ENCODE measurements at places on chromosomes 13 and 19.

DNA sequence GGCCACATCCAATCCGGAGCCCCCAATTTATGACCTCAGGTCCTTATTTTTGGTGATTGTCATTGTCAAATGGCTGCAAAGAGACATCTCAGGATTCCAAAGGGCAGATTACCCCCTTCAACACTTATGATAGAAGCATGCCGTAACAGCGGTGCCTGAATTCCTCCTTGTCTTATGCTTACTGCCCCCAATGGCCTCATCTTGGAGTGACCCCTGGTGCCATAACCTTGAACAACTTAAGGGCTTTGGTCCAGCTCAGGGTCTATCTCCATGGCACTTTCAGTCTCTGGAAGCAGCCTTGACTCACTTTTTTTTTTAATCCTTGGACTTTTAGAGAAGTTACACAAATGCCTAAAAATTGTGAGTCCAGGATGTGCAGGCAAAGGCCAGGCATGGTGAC, 171.6 kb upstream of the ZNF507 start:
- DNase-seq = no peak

DNA sequence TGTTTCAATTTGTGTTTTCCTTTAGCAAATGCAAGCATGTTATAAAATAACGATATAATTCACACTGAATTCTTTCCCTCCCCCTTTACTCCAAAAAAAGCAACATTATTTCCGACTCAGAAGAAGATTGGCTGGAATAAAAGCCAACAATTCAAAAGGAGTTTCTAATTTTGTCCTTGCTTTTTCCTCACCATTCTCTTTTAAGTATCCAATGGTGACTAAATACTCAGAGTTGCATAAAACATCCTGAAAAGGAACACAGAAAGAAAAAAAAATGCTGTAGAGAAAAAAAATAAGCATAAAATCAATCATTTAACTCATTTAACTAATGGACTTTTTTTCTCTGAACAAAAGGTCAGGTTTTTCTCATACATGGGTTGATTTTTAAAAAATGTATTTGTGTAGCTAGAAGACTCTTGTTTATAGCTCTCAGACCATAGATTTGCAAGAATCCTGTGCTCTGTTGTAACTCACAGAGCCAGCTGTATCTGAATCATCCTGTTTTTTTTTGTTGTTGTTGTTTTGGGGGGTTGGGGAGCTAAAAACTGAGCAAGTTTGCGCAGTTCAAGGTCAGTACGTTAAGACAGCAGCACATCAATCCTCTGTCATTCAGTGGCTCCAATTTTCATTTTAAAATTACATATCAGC, 108.1 kb downstream of the PCDH17 start:
- no peak for DNase-seq

DNA sequence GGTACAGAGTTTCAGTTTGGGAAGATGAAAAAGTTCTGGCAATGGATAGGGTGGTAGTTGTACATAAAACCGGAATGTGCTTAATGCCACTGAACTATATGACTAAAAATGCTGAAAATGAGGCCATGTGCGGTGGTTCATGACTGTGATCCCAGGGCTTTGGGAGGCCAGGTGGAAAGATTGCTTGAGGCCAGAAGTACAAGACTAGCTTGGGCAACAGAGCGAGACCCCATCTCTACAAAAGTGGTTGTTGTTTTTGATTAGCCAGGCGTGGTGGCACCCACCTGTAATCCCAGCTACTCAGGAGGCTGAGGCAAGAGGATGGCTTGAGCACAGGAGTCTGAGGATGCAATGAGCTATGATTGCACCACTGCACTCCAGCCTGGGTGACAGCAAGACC, 12.8 kb downstream of the SMAD9 start:
- DNase-seq = no peak

- no peak for DNase-seq
Measured at GRCh38 chr13:25581351-25581750, 209.6 kb downstream of the ATP8A2 start.

Measured in nucleus accumbens (tissue), 56 donors.